Stimulated activated naive CD8-positive, alpha-beta T cell treated with anti-CD3 and anti-CD28 coated beads, Interleukin-15, Interleukin-2, amounts not matched to agents 100 U/mL and 50 U/mL, for 24 hours (primary cell): ENCODE measurements at places on chromosomes 2 and 18.

- DNase-seq = no peak
Observed at GRCh38 chr2:217215877-217216276, 356.0 kb upstream of the TNP1 start.

DNA sequence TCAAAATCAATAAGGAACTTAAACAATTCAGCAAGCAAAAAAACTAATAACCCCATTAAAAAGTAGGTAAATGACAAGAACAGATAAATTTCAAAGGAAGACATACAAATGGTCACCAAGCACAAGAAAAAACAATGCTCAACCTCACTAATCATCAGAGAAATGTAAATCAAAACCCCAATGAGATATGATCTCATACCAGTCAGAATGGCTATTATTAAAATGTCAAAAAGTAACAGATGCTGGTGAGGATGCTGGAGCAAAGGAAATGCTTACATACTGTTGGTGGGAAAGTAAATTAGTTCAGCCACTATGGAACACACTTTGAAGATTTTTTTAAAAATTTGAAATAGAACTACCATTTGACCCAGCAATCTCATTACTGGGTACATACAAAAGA lies 538.0 kb downstream of the TMX3 start:
- DNase-seq = no peak

DNA sequence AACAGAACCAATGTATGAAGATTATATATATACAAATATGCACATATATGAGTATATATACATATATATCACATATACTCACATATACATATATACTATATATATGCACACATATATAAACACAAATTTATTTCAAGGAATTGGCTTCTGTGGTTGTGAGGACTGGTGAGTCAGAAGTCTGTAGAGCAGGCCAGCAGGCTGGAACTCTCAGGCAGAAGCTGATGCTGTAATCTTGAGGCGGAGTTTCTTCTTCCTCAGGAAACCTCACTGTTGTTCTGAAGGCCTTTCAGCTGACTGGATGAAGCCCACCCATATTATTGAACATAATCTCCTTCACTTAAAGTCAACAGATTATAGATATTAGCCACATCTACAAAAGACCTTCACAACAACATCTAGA lies 143.9 kb upstream of the CREB1 start:
- DNase-seq = no peak

DNA sequence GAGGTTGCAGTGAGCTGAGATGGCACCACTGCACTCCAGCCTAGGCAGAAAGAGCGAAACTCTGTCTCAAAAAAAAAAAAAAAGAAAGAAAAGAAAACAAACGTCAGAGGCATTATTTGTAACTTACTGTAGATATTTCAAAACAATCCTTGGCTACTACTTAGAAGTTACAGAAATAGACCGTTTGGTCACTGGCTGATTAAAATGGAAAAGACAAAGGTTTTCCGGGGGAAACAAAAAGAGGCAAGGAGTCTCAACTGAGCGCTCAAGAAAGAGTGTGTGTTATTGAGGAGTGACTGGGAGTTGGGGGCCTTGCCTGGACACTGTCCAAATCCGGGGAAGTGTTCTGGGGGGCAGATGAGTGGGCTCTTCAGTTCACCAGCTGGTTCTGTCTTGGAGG lies 47.6 kb downstream of the TEX44 start:
- DNase-seq = no peak

DNA sequence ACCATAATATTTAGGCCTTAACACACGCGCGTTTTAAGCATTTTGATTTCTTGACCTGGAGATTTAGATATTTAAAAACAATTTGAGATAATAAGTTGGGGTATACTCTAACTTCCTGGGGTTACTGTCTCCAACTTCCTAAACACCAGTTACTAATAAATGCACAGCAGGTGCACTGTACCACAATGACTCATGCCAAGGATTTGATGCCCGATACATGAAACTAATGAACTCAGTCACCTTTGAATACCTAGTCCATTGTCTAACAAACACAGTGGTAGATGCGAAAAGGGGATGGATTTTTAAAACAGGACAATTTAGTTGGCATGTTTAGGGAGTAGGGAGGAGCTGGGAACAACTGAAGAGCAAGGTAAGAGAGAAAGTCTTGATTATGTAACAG lies 21.2 kb downstream of the CABYR start:
- DNase-seq = no peak

DNA sequence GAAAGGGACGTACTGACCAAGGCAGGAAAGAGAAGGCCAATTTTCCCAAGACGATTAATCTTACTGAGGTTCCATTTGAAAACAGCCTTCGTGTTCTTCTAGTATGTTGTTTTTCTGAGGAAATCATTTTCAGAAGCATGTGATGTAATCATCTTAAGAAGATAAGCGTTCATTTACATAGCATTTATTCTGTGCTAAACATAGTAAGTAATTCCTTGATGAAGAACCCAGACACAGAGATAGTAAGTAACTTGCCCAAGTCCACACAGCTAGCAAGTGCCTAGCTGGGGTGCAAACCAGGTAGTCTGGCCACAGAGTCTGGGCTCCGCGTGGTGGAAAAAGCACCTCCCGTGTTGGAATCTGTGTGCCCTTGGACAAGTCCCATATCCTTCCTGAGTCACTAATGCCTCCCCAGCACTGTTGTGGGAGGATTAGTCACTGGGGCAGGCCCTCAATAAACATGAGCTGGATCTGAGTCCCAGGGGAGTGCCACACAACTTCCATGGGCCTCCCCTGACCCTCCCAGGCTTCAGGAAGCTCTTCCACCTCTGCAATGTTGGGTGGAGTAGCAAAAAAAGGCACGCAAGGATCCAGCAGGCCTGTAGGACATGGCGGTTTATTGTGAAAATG lies 26.9 kb upstream of the ASAP2 start:
- no peak for DNase-seq

DNA sequence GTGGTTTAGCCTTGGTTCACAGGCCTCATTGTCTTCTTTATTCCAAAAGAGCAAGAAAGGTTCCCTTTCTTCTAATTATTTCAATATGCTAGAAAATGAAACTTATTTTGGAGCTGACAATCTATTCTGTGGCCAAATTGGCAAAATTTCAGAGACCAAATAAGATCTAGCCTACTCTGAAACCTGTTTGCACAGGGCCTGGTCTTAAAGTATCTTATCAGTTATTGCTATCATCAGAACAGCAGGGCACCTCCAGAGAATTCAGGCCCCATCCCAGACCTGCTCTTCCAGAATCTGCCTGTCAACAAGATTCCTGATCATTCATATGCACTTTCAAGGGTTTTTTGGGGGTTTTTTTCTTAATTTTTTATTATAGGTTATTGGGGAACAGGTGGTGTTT lies 198.7 kb downstream of the ANAPC1 start:
- DNase-seq = no peak

GRCh38 chr2:176124947-176125771 lies 2.6 kb downstream of the HOXD9 start:
- no peak for DNase-seq

DNA sequence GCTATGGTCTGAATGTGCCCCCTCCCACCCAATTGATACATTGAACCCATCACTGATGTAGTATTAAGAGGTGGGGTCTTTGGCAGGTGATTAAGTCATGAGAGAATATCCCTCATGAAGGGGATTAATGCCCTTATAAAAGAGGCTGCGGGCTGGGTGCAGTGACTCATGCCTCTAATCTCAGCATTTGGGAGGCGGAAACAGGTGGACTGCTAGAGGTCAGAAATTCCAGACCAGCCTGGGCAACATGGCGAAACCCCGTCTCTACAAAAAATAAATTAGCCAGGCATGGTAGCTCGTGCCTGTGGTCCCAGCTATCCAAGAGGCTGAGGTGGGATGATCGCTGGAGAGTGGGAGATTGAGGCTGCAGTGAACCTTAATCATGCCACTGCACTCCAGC lies 14.3 kb downstream of the POLR2D start:
- no peak for DNase-seq

GRCh38 chr2:194566907-194567660 lies 1089.9 kb upstream of the SLC39A10 start:
- DNase-seq = no peak

DNA sequence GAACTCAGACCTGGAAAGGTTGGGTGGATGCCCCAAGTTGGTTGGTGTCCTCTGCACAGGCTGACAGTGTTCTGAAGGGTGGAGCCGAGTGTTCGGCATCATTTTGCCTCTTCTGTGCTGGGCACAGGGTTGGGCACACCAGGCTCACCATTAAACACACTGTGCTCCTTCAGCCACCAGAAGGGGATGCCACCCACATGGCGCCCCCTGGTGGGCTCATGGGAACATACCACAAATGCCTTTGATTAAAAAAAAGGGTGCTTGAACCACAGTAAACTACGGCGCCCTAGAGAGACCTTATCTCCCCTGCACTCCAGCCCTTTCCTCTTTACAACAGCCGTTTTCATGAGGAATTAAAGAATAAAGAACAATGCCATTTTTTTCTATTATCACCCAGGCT lies 89.4 kb downstream of the CELF4 start:
- DNase-seq = peak; percentile 25

DNA sequence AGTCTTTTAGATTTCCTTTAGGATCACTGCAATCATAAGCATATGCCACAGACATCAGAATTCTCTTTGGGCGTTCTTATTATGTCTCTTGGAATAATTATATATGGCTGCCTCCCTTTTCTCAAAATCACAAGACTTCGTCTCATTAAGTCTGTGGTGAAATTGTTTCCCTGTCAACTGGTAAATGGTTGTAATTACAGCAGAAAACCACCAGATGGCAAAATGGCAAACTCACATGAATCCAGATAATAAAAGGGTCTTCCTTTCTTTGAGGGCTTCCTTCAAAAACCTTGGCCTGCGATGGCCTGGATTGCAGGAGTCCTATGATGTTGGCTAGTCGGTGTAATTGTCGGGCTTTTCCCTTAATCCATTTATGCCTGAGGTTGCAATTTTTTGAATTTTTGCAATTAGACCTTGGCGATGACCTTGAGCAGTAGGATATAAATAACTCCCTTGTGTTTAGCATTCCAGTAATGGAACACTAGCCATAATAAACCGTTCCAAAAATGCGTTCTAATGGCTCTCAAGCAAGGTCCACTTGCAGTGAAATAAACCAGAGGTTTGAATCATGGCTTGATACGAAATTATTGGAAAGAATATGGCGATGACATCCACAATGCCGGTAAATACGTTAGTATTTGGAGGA lies 656.4 kb downstream of the MBD2 start:
- DNase-seq = no peak

DNA sequence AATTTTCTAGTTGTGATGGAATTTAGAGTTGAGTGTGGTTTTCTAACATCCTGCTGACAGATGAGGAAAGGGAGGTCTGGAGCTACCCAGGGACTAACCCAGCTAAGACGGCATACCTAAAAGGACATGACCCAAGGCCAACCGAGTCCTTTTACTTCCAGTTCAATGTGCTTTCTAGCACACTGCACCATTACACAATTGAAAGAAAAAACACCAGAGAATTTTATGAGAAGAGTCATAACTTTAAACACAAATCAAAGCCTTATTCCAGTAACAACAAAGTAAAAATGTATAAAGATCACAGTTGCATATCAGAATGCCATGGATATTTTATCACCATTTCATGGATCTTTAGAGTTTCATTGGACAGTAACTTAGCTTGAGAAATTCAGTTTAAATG lies 480.3 kb downstream of the MEIS1 start:
- DNase-seq = no peak

DNA sequence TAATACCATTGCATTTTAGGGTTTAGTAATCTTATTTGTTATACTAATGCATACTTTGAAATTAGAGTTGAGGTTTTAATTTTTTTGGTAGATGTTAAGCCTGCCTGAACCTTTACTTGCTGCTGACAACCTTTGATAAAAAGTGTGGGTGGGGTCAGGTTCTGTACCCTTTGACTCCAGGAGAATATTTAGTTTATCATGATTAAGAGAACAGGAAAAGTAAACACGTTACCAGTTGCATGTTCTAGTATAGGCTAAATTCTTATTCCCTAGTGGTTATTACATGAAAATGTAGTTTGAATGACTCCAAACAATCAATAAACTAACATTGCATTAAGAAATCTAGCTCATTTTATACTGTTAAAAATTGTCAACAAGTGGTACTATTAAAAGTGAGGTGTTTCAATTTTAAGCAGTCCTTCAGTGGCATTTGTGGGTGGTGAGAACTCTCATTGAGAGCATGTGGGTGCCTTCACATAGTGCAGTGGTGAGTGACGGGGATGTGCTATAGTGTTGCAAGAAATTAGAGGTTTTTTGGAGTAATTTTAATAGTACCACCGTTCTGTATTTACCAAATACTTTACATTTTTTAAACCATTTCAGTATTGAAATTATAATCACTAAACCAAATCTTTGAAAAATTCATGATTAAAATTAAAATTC lies 29.9 kb downstream of the PHLPP1 start:
- no peak for DNase-seq

DNA sequence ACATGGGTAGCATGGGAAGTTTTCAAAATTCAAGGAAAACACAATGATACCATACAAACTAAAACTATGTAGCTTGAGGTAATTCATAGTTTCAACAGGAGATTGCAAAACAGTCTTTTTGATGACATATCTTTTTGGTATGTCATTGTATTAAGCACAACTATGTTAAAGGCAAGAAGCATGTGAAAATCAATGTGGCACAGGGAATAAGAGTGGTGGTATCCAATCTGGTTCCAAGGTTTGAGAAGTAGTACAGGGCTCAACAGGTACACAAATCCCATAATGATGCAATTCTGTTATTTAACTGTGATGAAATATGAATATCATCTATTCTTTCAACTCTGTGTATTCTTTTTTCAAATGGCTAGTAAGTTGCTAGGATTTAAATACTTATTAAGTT lies 16.4 kb upstream of the DLX2 start:
- no peak for DNase-seq

GRCh38 chr2:142234741-142235140 lies 103.9 kb upstream of the LRP1B start:
- DNase-seq = no peak

DNA sequence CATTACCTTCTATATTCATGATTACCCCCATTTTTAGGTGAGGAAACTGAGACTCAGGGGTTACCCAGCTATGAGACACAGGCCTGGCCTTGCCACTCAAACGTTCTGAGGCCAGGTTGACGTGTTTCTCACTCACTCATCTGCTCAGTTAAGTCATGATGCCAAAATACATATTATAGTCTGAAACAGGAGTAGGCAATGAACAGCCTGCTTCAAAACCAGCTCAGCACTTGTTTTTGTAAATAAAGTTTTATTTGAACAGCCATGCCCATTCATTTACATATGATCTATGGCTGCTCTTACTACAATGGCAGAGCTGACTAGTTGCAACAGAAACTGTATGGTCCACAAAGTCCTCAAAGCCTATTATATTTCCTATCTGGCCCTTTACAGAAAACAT lies 74.1 kb upstream of the SMAD2 start:
- no peak for DNase-seq

- no peak for DNase-seq
Observed at GRCh38 chr2:16824472-16824871, 158.8 kb upstream of the CYRIA start.

GRCh38 chr18:76951456-76952247 lies 129.3 kb downstream of the ZNF236 start:
- DNase-seq = no peak

DNA sequence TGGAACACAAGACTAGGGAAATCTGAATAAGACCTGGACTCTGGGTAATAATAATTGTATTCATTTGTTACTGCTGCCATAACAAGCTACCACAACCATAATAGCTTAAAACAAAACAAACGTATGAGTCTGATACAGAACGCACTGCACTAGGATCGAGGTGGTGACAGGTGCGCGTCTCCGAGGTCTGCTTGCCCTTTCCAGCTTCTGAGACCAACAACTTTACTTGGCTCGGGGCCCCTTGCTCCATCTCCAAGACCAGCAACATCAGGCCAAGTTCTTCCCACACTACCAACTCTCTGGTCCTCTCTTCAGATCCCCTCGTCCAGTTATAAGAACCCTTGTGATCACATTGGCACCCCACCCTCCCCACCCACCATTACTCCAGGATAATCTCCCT lies 42.8 kb downstream of the TBC1D8 start:
- no peak for DNase-seq
